Vein endothelial cell (primary cell): ENCODE measurements at places on chromosomes 3 and 15. TPM values are rescaled to one million over a fixed set of nuclear protein-coding genes. Genes with fewer than 3 reads are reported as not detected.

VEPH1 gene
- 178 and 210 TPM in 2 replicates for total RNA-seq

CCNB2 gene
- total RNA-seq, result 22.5 and 35.7 TPM in 2 replicates

FBLN2 gene
- total RNA-seq, result 1.2 and 7.5 TPM in 2 replicates

ACVR2B gene
- total RNA-seq, result 3.6 and 4.0 TPM in 2 replicates

ANKRD34C gene
- total RNA-seq, result not detected in 2 replicates

C3orf85 gene
- not detected in 2 replicates for total RNA-seq

MBD4 gene
- total RNA-seq, result 24.8 and 27.8 TPM in 2 replicates

SOX14 gene
- not detected in 2 replicates for total RNA-seq

EOMES gene
- 0.10 TPM in 1 of 2 replicates, not detected in the other for total RNA-seq

SNURF gene
- 9.6 and 16.3 TPM in 2 replicates for total RNA-seq

GPR171 gene
- not detected in 2 replicates for total RNA-seq

FAM81A gene
- 0.19 TPM in 1 of 2 replicates, not detected in the other for total RNA-seq

LARP6 gene
- 12.1 and 14.7 TPM in 2 replicates for total RNA-seq

SCN11A gene
- under 0.01 and 0.10 TPM in 2 replicates for total RNA-seq

SEMA3F gene
- total RNA-seq, result 38.3 and 76.8 TPM in 2 replicates

SPSB4 gene
- total RNA-seq, result not detected in 2 replicates

LYZL4 gene
- not detected in 2 replicates for total RNA-seq

CAMP gene
- total RNA-seq, result not detected in 2 replicates

CCDC191 gene
- total RNA-seq, result 2.6 and 2.8 TPM in 2 replicates

UCN2 gene
- total RNA-seq, result not detected in 2 replicates

GRAMD1C gene
- 26.8 and 43.2 TPM in 2 replicates for total RNA-seq

MORC1 gene
- not detected in 2 replicates for total RNA-seq

TUSC7 gene
- not detected in 2 replicates for total RNA-seq

RAD51 gene
- total RNA-seq, result 3.6 and 4.8 TPM in 2 replicates

CCDC39 gene
- total RNA-seq, result 0.10 TPM in 1 of 2 replicates, not detected in the other

POLQ gene
- total RNA-seq, result 2.3 and 5.3 TPM in 2 replicates

MKRN2OS gene
- not detected in 2 replicates for total RNA-seq

SNRPA1 gene
- total RNA-seq, result 13.4 and 22.6 TPM in 2 replicates

CCR3 gene
- not detected in 2 replicates for total RNA-seq
